ENCODE measurements at places on chromosomes 16 and 17. TPM values are rescaled to one million over a fixed set of nuclear protein-coding genes. Genes with fewer than 3 reads are reported as not detected.

DNA sequence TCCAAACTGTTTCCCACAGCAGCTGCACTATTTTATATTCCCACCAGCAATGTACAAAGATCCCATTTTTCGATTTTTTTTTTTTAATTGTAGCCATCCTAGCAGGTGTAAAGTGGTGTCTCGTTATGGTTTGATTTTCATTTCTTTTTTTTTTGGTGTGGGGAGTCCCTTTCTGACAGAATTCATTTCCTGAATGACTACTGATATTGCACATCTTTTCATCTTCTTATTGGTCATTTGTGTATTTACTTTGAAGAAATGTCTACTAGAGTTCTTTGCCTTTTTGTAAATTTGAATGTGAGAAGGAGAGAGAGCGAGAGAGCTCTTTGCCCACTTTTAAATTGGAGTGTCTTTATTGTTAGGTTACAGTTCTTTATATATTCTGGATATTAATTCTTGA is 14.0 kb downstream of the CYB5B start:
- DNase-seq: no peak

DNA sequence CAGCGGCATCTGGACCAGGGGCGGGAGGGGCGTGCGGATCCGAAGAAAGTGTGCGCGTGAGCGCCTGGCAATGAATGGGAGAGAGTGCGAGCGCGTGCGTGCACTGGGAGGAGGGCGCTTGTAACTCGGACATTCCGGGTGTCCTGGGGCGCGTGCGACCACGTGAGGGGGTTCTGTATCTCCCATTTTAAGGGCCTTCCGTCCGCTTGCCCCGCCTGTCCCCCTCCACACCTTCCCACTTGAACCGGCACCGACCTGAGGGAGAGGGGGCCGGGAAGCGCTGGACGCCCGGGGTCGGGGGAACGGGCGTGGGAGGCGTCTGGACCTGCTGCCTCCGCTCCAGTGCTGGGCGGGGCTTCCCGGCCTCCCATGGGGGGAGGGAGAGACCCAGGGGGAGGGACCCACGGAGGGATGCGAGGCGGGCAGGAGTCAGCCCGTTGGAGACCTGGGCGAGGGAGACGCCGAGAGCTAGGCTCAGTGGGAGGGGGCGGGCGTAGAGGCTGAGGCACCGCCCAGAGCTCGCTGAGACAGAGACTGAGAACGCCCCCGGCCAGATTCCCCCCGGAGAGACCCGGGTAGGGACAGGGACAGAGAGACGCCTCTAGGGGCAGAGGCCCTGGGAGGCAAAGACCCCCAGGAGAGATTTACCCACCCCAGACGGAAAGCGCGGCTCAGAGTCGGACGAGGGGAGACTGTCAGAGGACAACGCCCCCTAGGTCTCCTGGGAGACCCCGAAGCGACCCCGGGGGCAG is at the start of gene KREMEN2:
TSS of gene KREMEN2 (plus strand) at position 553 of the 752 bp plus-strand sequence. CDS start 246 bp downstream, outside the sequence.
- DNase-seq: no peak

DNA sequence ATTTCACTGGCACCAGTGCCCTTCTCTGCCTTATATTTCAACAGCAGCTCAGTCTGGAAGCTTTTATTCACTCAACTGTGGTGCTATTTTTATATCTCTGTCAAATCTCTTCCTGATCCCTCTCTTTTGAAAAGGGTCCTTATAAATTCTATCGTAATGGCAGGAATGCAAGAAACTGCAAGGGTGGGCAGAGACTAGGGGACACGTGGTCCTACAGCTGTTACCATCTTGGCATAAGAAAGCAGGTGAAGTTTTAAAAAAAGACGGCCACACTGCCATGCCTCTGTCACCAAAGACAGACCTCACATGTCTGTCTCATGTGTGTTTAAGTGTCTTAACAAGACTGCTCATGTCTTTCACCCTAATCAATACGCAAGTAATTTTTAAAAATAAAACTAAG is 368.4 kb upstream of the CDH11 start:
- no peak for DNase-seq

GRCh38 chr17:80791758-80792284 is 199.8 kb upstream of the CHMP6 start:
- DNase-seq: peak; percentile 89

DNA sequence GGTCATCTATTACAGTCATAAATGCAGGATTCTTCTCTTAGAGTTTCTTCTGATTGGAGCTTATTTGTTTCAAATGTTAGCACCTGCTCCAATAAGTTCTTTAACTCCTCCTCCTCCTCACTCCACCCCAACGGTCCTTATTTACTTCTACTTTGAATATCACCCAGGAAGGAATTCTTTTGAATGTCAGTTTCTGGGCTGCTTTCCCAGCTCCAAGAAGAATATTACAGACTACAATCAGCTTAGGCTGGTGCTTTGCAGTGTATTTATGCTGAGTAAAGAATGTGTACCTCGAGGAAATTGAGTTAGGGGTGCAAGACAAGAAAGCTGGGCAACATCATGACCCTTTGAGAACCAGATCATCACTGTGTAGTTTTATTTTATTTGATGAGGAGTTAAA is 30.8 kb downstream of the MAP3K3 start:
- no peak for DNase-seq

Gene C16orf86
- 2.9 TPM for total RNA-seq

GRCh38 chr17:9367156-9367555 is 208.5 kb downstream of the STX8 start:
- DNase-seq: no peak

Gene IGF2BP1
- total RNA-seq: not detected

Gene C16orf89
- total RNA-seq: 14.1 TPM

Gene ALG1
- total RNA-seq: 20.4 TPM

Gene CX3CL1
- total RNA-seq: 14.6 TPM

Gene DPEP3
- 0.16 TPM for total RNA-seq

Gene PRCD
- 5.4 TPM for total RNA-seq

- DNase-seq: no peak
These were observed 6.5 kb downstream of the ZNF205 start for GRCh38 chr16:3118846-3119245.

GRCh38 chr16:11605564-11605886 is 18.8 kb upstream of the LITAF start:
- no peak for DNase-seq

DNA sequence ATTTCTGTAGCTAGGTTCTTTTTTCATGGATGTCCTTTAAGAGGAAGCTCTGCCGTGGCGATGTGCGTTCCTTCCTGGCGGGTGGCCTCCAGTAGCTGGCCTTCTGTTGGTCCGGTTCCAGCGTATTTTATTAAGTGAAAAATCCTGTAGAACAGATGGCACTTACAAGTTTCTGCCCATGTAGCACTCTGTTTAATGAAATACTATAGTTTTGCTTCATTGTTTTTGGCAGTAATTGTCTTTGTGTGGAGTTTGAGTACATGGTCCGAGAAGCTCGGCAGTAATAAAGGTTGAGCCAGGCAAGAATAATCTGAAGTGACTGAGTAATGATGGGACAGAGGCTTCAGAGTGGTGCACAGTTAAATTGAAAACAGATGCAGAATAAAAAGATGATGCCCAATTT is 20.4 kb downstream of the USP10 start:
- no peak for DNase-seq

Gene TNS4
- 0.16 TPM for total RNA-seq

GRCh38 chr16:1245452-1246020 is 5.0 kb downstream of the TPSAB1 start:
- DNase-seq: no peak

DNA sequence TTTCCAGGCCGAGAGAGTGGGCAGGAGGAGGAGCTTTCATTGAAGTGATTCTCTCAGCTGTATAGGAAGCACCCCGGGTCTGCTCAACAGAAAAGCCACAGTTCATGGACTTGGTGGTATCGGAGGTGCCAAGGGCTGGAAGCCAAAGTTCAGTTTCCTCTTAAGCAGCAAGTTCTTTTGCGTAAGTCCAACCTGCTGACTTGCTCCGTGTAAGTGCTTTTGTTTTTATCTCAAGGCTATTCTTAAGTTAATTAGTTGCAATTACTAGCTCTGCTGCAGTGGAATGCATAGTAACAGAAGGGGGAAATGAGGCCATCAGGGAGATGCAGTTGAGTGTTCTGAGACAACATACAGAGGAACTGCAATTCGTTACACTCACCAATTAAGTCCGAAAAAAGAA is 44.6 kb downstream of the SMIM36 start:
- no peak for DNase-seq

Gene NPIPA7
- total RNA-seq: 7.8 TPM

Gene PARD6A
- total RNA-seq: 3.9 TPM

DNA sequence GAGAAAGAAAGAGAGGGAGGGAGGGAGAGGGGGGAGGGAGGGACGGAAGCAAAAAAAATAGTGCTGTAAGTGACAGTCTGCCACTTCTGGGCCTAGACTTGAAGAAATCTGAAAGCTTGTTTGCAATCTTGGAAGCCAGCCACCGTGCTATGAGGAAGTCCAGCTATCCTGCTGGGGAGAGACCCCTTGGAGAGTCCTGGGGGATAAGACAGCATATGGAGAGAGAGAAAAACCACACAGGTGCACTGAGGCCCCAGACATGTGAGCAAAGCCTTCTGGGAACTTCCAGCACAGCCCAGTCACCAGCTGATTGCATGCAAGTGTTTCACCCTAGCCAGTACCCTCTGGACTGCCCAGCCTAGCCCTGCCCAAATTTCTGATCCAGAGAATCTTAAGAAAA is 12.6 kb upstream of the ALOX12B start:
- no peak for DNase-seq

GRCh38 chr17:74379495-74380085 is 12.3 kb downstream of the GPR142 start:
- peak; percentile 97 for DNase-seq

Gene SOX9
- total RNA-seq: 2.2 TPM

DNA sequence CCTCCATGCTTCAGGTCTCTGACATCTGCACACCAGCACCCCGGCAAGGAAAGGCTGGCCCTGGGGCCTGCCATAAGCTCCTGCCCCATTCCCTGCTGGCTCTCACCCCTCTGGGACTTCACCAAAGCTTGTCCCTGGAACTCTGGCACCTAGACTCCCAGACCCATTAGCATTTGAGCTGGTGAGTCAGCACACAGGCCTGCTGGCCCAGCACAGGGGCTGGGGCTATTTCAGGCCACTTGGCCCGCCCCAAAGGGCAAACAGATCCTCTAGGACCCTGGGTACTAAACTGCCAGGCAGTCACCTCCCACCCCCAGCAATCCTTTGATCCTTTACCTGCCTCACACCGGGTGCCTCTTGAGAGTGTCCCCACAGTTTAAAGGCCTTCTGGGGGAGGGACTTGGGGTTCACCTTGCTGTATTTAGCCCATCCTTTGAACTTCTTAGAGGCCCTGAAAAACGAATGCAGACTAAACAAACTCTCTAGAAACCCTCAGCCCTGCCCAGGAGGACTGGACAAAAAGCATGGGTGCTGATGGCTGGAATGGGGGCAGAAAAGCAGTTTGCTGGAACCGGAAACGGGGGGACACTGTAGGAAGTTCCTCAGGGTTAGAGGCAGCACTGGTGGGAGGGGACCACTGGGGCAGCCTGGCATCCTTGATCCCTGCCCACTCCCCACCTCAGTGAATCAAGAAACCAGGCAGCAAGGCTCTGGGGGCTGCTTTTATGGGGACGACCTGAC is 3.2 kb upstream of the SAMD14 start:
- no peak for DNase-seq

- no peak for DNase-seq
These were observed 4.0 kb upstream of the FASN start for GRCh38 chr17:82101767-82102679.

Gene CES3
- 0.55 TPM for total RNA-seq

- DNase-seq: no peak
These were observed 36.5 kb downstream of the TBCD start for GRCh38 chr17:82788206-82789001.

Data from mesenteric fat pad (tissue), 1 donor.